ENCODE measurements at places on chromosomes 4 and X.

DNA sequence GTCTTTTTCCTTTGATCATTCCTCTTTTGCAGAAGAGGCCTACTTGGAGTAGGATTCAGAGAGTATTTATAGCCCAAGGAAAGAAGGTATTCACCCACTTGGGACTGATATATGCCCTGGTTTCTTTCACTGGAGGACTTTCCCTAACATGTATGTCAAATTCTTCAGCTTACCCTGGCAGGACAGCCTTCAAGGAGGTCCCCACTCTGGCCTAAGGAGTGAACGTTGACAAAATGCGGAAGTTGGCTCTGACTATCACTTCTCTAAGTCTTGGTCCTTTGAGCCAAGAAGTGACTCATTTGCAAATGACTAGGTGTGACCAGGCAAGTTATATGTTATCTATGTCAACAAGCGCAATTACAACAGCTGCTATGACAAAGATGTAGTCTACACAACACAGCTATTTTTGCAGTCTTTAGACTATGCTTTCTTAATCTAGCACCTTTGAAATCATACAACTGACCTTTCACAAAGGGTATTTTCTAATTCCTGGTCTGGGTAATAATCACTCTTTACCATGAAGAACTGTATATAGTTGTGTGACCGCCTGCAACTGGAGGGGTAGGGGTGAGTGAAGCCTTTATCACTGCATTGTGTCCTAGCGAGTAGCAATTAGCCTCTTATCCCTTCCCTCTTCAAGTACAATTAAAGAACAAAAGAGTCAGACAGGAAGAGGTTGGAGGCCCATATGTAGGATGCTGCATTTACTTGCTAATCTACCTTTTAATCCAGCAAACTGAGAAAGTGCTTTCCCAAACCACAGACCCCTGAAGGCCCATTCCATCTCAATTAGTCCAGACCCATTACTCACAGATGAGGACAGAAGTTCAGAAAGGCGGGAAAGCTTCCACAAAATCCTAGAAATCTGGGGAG lies 50.1 kb downstream of the RASGEF1B start:
- no peak for DNase-seq

DNA sequence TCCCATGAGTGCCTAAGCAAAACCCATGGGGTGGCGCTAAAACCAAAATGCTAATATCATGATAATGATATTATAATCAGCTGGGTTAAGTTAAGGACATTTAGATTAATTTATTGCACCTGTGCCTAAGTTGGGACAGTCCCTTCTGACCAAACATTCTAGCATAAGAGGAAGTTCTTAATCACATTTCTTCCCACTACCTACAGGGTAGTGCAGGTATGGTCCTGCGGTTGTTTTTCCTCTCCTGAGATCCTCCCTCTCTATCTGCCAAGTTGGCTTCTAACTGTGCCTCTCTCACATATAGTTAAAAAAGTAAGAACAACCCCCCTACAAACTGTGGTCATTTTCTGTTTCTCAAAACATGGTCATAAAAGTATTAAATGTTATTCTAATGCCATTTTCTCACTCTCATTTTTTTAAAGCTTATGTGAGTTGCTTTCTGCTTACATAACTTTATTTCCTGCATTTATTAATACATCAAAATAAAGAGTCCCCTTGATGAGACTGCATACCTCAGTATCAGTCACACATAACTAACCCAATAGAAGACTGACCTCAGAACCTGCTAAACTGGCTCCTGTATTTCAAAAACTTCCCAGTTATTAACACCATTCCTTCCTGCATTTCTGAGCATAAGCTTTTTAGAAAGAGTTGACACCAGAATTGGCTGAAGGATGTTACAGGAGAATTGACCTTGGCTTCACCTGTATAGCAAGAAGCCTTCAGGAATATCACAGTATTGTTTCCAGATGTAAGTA lies 1332.5 kb downstream of the FSTL5 start:
- DNase-seq, result no peak

GRCh38 chrX:129116676-129117470 lies 406.4 kb downstream of the SMARCA1 start:
- DNase-seq, result no peak

DNA sequence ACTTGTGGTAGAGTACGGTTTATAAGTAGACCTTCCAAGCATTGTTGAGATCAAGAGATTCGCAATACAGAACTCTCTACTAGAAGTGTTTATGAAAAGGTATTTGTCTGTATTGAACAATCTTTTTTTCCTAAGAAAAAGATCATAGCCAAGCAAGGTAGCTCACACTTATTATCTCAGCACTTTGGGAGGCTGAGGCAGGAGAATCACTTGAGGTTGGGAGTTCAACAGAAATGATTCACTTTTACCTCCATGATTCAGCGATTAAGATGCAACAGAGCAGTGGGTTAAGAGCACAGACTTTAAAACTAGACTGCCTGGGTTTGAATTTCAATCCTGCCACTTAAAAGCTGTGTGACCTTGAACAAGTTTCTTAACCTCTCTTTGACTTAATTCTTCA lies 74.3 kb downstream of the TMEM156 start:
- no peak for DNase-seq

GRCh38 chr4:101787701-101788316 lies 2.7 kb upstream of the BANK1 start:
- no peak for DNase-seq

DNA sequence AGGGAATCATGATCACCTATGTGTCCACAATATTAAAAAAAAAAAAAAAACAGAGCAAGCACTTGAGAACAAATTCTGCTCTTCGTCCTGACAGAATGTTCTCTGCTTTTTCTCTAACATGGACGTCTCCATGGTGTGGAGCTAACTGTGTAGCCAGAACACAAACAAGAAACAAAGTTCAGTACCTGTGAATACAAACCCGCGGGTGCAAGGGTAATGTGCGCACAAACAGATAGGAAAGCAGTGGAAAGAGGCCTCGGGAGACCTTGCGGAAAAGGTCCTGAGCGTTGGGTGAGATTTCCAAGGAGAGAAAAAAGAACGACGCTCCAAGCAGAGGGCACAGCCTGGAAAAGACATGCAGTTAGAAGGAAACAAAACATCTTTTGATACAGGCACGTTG lies 92.0 kb upstream of the TBL1X start:
- DNase-seq, result no peak

DNA sequence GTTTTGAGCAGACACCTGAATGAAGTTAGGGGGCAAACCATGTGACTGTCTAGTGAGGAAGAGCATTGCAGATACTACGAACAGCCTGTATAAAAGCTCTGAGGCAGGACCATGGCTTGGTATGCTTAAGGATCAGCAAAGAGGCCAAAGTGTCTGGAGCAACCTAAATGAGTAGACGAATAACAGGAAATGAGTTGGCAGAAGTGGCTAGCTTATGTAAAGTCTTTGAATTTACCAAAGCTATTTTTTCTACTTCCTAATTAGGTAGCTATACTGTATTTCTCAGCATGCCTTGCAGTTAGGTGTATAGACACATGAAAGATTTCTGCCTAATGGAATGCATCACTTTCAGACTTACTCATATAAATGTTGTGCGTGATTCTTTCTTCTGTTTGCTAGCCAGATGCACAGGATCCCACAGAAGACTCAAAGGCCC lies 9.3 kb upstream of the GPRIN3 start:
- no peak for DNase-seq

DNA sequence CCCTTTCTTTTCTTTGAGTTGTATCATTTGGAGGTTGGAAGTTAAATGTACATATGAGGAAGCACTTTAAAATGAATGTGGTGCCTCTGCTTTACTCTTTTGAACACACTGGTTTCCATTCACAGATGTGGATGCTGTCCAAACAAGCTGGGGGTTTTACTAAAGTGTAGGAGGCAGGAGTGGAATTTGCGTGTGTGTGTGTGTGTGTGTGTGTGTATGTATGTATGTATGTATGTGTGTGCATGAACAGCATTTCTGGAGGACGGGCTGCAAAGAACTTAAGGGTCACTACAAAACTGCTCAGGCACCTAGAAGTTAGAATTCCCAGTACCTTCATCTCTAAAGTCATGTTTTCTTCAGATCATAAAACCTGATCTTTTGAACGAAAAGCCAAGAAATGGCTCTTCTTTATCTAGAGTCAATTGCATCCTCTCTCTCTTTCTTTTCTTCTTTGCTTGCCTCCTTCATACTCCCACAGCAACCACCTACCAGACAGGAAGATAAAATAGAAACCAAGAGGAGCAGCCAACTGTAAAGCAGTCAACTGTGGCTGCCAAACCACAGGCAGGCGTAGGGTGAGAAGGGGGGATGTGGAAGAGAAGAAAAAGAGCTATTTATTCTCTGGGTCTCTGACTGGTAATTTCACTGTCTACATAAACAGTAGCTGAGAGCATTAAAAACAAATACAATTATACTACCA lies 177.0 kb upstream of the RASGEF1B start:
- DNase-seq, result no peak

DNA sequence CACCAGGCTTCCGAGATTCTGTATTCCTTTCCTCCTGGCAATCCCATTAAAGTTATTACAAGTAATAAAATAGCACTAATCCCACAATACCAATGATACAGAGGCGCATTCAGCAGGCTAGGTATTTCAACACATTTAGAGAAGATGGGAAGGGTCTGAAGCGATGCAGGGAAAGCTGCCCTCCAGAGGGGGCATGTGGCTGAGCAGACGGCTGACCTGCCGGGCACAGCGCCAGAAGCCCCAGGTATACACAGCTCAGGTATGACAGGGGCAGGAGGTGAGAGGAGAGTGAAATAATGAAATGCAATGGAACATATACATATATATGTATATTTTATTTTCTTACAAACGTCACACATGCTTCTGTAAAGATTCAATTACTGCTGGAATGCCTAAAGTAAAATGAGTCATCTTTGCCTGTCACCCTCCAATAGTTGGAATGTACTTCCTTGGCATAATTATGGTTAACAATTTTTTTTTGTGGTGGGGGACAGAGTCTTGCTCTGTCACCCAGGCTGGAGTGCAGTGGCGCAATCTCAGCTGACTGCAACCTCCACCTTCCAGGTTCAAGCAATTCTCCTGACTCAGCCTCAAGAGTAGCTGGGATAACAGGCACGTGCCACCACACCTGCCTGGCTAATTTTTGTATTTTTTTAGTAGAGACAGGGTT lies 21.3 kb upstream of the CDKN2AIP start:
- no peak for DNase-seq

DNA sequence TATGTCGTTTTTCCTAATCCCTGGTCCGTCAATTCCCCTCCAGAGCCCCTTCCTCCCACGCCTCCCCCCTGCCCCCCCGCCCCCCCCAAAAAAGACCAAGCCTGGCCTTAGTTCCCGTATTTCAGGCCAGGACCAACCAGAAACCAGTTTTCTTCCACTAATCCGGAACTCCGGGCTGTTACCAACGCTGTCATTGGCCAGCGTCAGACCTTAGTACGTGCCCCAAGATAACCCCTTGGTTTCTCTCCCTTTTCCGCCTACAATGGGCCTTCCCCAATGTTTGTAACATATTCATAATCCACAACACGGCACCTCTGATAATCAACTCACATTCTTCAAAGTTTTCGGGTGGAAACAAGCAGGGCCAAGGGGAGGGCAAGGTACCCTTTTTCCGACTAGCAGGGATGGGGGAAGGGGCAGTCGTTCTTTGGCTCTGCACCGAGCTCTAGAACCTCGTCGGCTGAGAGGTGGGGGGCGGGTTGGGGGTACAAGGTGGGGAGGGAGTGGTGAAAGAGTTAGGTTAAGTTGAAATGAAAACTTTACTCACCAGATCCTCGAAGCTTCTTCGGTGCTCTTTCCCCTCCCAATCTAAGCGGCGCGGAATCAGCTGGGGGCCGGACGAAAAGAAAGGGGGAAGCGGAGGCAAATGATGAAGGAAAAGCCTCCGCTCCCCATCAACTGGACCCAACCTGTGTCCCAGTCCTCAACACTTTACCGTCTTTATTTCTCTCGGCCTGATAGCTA lies 1.5 kb downstream of the BRWD3 start:
- peak; percentile 72 for DNase-seq

- peak; percentile 30 for DNase-seq
Observed at GRCh38 chr4:81470456-81471297, 1.0 kb downstream of the RASGEF1B start.

- DNase-seq, result peak; percentile 93
Observed at GRCh38 chr4:891747-892146, 40.4 kb downstream of the GAK start.

- no peak for DNase-seq
Observed at GRCh38 chr4:96912716-96913115, 1072.8 kb downstream of the PDHA2 start.

DNA sequence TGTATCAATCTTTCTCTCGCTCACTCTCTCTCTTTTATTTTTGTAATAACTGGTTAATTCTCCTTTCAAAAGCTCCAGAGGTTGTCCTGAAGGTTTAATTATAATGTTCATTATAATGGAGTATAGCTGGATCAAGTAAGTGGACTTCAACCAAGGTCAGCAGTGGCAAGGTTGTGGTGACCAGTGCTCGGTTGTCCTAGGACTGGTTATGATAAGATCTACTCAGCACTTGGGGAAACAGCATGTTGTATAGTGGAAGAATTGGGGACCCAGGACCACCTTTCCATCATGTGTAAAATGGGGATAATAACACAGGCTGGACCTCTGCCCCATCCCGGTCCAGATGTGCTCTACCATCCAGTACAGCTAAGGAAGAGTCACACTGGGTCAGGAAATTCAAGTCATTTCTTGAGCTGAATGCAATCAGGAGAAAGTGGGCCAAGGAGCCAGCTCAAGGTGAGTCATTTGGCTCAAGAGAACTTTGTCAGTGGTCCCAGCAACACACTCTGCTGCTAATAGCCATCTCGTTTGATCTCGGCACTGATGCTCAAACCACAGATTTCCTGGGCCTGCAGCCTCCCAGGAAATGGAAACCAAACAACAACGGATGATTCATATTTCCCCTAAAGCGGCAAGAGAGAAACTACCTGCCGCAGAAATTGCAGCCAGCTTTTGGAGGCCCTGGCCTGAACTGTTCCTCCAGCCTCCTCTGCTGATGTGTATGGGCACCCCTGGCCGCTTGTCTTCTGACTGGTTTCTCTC lies 123.6 kb upstream of the RBPJ start:
- no peak for DNase-seq

GRCh38 chrX:131854581-131854980 lies 168.5 kb upstream of the STK26 start:
- no peak for DNase-seq

DNA sequence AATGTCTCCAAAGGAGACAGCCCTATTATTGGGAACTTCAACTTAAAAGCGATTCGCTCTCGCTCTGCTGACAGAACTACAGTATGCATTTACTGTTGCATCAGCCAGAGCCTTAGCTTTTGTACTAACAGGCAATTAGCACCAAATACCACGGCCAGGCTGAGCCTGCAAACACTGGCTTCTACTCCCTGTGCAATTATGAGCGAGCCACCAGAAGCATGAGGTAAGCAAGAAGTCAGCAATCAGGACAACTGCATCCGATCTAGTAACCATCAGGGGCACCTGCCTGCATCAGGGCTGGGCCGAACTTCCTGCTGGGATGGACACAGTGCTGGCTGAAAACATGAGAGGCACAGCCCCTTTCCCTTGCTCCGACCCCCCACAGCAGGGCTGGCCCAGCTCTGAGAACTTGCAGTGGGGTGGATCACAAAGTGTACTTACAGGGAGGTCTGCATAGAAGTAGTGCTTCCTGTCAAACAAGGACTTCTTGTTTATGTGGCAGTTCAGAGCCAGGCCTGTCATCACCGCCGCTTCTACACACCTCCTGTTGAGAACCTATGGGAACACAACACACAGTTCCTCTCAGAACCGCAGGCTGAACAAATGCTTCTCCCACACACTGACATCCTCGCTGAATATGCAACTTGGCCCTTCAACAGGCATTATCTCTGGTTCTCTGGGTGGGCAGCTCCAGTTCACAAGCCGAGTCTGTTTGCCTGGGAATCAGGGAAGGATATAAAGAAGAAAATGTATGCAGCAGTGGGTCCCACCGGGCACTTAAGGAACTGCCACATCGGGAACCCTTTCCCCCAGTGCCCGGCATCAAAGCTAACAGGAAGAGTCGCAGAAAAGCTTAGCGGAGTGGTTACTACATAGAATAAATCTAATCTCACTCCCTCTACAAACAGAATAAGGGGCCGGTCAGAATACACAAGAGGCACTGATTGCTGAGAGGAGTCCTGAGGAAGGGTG lies 41.5 kb downstream of the GATB start:
- no peak for DNase-seq

Measured in H7 (cell line).